Memory B cell (primary cell): ENCODE measurements at places on chromosomes 12 and 14.

DNA sequence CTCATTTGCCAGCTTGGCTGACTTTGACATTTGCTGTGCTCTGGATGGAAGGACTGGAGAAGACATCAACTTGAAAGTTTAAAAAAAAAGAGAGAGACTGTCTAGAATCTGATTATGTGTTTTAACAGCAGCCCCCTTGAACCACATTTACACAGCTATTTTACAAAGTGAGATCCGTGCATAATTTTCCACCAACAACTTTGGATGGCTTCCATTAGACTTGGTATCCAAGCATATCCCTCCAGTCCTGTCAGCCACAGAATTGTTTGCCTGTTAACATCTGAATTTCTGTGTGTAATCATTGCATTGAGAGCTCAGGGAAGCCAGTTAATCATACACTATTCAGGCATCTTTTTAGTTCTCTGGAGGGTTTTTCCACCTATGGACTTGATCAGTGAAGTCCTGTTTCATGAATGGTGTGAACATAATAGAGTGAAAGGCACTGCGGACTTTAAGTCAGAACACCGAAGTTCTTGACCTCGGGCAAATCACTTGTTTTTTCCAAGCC, 93.7 kb downstream of the SAMD4A start:
- no peak overlapping the region for H3K4me3 ChIP-seq
- peaks cover 9% of the 10 kb centered on the region for H3K36me3 ChIP-seq
- no peaks in the 10 kb centered on the region for H3K27me3 ChIP-seq
- no peak overlapping the region for H3K27ac ChIP-seq

GRCh38 chr12:52300796-52301691, 9.7 kb upstream of the KRT81 start:
- H3K4me1 ChIP-seq, result peaks cover 6% of the 10 kb centered on the region

DNA sequence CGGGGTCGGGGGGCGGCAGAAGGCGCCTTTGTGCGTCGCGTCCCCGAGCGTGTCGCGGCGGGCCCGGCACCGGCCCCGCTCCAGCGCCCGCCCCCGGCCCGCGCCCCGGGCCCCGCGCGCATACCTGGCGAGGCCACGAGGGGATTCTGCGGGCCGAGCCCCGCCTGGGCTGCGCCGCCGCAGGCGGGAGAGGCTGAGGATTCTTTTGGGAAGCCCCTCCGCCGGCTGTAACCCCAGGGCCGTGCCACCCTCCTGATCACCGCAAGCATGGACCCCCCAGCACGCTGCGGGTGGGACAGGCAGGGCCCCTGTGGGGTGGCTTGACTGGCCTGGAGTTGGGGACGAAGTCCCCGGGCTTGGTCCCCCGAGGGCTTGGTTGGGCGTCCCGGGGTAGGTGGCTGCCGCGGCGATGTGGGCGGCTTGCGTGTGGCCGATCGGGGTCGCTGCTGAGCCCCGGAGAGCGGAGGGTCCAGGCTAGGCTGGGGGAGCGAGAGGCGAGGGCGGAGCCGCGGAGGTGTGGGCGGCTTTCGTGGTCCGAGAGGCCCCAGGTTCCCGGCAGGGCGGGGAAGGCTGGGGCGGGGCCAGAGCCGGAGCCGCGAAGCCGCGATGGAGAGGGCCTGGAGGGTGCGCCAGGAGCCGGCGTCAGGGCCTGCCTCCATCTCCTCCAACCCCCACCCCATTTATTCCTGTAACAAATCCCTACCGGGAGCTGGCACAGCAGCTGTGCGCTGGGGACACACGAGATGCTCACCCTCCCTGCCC, 28.4 kb upstream of the GPR132 start:
- DNase-seq, result peak; percentile 64
- peaks cover 10% of the 10 kb centered on the region for H3K27me3 ChIP-seq
- H3K27ac ChIP-seq, result peak overlapping the region; percentile 85

DNA sequence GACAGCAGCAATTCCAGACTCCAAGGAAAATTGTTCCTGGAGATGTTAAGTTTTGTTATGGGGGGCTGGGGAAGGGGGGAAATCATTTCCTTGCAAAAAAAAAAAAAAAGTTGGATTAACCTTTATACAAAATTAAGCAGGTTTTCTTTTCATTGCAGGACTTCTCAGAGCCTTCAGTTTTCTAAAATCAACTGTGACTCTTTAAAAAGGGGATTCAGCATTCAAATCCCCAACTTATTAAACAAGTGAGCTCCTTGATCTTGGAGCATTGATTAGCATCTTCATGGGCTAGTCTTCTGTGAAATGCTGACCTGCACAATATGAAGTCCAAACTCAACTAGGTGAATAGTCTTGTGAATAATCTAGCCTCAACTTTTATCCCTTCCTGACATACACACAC, 7.1 kb downstream of the TC2N start:
- no peak for DNase-seq
- no peaks in the 10 kb centered on the region for H3K36me3 ChIP-seq
- peaks cover 10% of the 10 kb centered on the region for H3K4me1 ChIP-seq
- no peak overlapping the region for H3K27ac ChIP-seq
- H3K27me3 ChIP-seq, result peaks cover 3% of the 10 kb centered on the region

DNA sequence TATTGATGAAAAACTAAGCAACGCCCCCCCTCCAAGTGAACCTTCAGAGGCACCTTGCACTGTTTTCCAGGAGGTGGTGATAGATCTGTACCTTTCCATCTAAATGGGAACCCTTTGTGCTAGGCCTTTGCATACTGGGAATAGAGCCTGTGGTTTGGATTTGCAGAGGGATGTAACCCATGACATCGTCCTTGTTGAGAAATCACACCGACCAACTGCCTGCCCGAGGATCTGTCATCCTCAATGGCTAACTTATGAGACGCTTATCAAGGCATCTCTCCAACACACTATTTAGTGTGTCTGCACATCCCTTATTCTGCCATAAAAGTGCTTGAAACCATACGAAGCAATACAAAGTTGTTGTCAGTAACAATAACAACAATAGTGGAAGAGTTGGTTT, 22.9 kb downstream of the NTN4 start:
- peaks cover 17% of the 10 kb centered on the region for H3K27me3 ChIP-seq
- no peaks in the 10 kb centered on the region for H3K36me3 ChIP-seq
- no peaks in the 10 kb centered on the region for H3K4me1 ChIP-seq
- H3K27ac ChIP-seq, result no peak overlapping the region
- no peak overlapping the region for H3K4me3 ChIP-seq

DNA sequence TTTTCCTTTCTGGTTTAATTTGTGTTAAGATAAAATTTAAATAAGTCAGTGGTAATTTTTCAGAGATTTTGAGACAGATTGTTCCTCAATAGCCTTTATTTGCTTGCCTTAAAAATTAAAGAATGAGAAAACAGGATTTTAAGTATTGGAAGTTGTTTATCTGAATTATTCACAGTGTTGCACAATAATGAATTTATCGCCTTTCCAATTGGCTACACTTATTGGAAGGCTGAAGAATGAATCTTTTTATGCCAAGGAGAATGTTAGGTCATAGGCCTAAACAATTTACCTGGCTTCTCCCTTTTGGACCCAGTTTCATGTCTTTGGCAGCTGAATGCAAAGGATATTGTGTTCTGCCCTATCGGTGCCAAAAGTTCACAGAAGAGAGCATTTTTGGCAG, 250.2 kb downstream of the NPAS3 start:
- no peaks in the 10 kb centered on the region for H3K36me3 ChIP-seq
- H3K4me1 ChIP-seq, result no peaks in the 10 kb centered on the region
- DNase-seq, result no peak
- no peaks in the 10 kb centered on the region for H3K27me3 ChIP-seq

- peaks cover 2% of the 10 kb centered on the region for H3K36me3 ChIP-seq
- H3K27ac ChIP-seq, result no peak overlapping the region
- no peak for DNase-seq
- H3K4me3 ChIP-seq, result no peak overlapping the region
- peaks cover 6% of the 10 kb centered on the region for H3K27me3 ChIP-seq
These were observed 340.9 kb downstream of the AACS start for GRCh38 chr12:125406131-125406530.

- H3K27ac ChIP-seq, result no peak overlapping the region
- H3K27me3 ChIP-seq, result peaks cover 2% of the 10 kb centered on the region
- no peak for DNase-seq
- H3K4me3 ChIP-seq, result no peak overlapping the region
- no peaks in the 10 kb centered on the region for H3K36me3 ChIP-seq
- H3K4me1 ChIP-seq, result no peaks in the 10 kb centered on the region
These were observed 117.2 kb upstream of the DIO3 start for GRCh38 chr14:101444116-101444515.

DNA sequence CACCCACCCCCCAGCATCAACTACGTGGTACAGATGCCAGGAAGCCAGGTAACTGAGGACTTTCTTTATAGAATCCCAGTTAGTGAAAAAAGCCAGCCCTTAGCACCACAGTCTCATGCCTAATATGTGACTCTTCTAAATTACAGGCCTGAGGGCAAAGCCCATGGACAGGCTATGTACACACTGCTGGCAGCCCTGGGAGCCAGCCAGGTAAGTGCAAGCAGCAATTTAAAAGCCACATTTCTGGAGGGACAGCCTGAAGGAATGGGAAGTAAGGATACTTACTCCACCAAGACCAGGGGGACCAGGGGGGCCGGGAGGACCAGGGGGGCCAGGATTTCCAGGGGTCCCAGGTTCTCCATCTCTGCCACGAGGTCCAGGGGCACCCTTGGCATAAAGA, 7.0 kb downstream of the COL2A1 start:
- peaks cover 13% of the 10 kb centered on the region for H3K4me1 ChIP-seq
- DNase-seq, result no peak
- no peak overlapping the region for H3K27ac ChIP-seq
- H3K27me3 ChIP-seq, result peaks cover 20% of the 10 kb centered on the region
- no peaks in the 10 kb centered on the region for H3K36me3 ChIP-seq

GRCh38 chr14:29892327-29892726, 35.3 kb downstream of the PRKD1 start:
- H3K27ac ChIP-seq, result no peak overlapping the region
- no peak overlapping the region for H3K4me3 ChIP-seq
- no peaks in the 10 kb centered on the region for H3K4me1 ChIP-seq
- no peaks in the 10 kb centered on the region for H3K27me3 ChIP-seq
- no peak for DNase-seq
